Activated CD8-positive, alpha-beta T cell treated with anti-CD3 and anti-CD28 coated beads for 36 hours (primary cell): ENCODE measurements at places on chromosomes 7 and 10. TPM values are rescaled to one million over a fixed set of nuclear protein-coding genes. Genes with fewer than 3 reads are reported as not detected.
A peak's percentile ranks its signal among the peaks of the same experiment; 100 is the strongest.

- no peak for DNase-seq
- no peak overlapping the region for H3K27ac ChIP-seq
- H3K36me3 ChIP-seq = no peaks in the 10 kb centered on the region
- H3K4me3 ChIP-seq = no peak overlapping the region
- H3K27me3 ChIP-seq = no peaks in the 10 kb centered on the region
Observed at GRCh38 chr7:146956321-146956720, 839.7 kb downstream of the CNTNAP2 start.

GRCh38 chr7:82173400-82174021 lies 270.1 kb downstream of the CACNA2D1 start:
- DNase-seq = no peak
- no peaks in the 10 kb centered on the region for H3K4me1 ChIP-seq
- no peaks in the 10 kb centered on the region for H3K36me3 ChIP-seq

GRCh38 chr7:98168181-98168903 lies 42.9 kb upstream of the BHLHA15 start:
- H3K27me3 ChIP-seq = no peaks in the 10 kb centered on the region
- H3K4me3 ChIP-seq = no peak overlapping the region
- peaks cover 1% of the 10 kb centered on the region for H3K36me3 ChIP-seq
- peaks cover 3% of the 10 kb centered on the region for H3K4me1 ChIP-seq

DNA sequence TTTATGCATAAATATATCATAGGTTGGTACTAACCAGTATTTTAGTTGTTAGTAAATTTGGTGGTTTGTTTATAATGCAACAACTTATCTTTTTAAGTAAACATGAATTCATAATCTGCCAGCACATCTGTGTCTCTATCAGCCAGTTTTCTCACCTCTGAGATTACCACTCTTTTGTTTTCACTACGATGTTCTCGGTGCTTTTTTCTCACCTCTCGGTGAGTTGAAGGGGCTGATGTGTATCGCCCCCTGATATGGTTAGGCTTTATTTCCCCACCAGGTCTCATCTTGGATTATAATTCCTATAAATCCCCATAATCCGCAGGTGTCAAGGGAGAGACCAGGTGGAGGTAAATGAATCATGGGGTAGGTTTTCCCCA lies 114.1 kb downstream of the CAMK1D start:
- no peak for DNase-seq
- no peaks in the 10 kb centered on the region for H3K27me3 ChIP-seq
- H3K27ac ChIP-seq = no peak overlapping the region

GRCh38 chr7:147774461-147774860 lies 816.1 kb upstream of the C7orf33 start:
- H3K27me3 ChIP-seq = no peaks in the 10 kb centered on the region
- no peak for DNase-seq
- H3K27ac ChIP-seq = no peak overlapping the region
- no peak overlapping the region for H3K4me3 ChIP-seq
- H3K36me3 ChIP-seq = no peaks in the 10 kb centered on the region

- H3K36me3 ChIP-seq = no peaks in the 10 kb centered on the region
- H3K27ac ChIP-seq = no peak overlapping the region
- H3K4me1 ChIP-seq = no peaks in the 10 kb centered on the region
- H3K4me3 ChIP-seq = no peak overlapping the region
Observed at GRCh38 chr7:18103436-18104218, 76.0 kb upstream of the PRPS1L1 start.

DNA sequence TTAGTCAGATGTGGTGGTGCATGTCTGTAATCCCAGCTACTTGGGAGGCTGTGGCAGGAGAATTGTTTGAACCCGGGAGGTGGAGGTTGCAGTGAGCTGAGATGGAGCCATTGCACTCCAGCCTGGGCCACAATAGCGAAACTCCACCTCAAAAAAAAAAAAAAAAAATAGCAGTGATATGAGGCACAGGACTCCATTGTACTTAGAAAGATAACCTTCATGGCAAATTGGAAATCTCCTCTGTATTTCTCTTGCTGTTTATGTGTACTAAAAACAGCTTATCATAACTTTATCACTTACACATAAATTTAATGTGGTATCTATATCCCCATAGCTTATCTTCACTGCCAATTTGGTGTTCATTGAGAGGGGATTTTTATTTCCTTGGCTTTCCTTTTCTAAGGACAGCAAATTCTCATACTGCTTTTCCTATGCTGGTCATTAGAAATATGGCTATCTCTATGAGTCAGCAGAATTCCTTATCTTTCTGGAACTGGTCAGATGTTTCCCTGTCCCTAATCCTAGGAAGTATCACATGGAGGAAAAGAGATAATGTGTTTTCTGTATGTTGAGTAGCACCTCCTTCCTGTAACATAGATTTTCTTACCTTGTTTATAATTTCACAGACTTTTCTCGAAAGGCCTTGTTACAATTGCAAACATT lies 40.6 kb upstream of the ZEB1 start:
- no peak overlapping the region for H3K27ac ChIP-seq
- H3K36me3 ChIP-seq = no peaks in the 10 kb centered on the region
- H3K27me3 ChIP-seq = peaks cover 4% of the 10 kb centered on the region
- no peak overlapping the region for H3K4me3 ChIP-seq
- peaks cover 5% of the 10 kb centered on the region for H3K4me1 ChIP-seq
- DNase-seq = no peak

- no peak for DNase-seq
- no peaks in the 10 kb centered on the region for H3K36me3 ChIP-seq
- no peak overlapping the region for H3K4me3 ChIP-seq
- no peaks in the 10 kb centered on the region for H3K27me3 ChIP-seq
- H3K27ac ChIP-seq = no peak overlapping the region
Observed at GRCh38 chr7:148681821-148682220, 16.9 kb upstream of the CUL1 start.

DNA sequence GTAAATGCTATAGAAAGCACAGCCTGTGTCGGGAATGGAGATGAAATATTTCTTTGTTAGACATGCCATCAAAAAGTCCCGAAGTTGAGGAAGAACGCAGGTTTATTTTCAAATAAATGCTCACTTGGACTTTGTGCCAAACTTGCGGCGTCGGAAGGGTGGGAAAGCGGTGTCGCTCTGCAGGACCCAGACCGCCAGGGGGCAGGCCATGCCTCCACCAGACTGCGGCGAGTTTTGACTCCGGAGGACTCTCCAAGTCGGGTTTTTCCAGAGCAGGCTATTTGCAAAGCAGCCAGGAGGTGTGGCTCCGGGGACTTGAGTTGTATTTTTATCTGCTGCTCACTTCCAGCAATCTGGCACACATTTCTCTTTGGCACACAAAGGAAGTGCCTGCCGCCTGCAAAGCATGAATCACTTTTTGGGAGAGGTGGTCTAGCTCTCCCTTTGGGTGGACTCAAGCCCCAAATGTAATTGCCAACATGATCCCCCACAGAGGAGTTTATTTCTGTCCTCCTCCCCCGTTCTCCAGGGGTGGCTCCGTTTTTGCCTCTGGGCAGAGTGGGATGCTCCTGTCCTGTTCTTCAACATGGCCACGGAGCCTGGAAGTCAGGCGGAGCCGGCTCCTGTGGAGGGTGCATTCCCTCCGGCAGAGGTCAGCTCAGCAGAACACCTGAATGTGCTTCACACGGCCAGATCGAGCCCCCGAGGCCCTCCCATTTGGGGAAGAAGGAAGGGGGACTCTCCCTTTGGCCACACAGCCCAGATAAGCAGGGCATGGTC lies 82.3 kb upstream of the GPR26 start:
- no peaks in the 10 kb centered on the region for H3K36me3 ChIP-seq
- peaks cover 34% of the 10 kb centered on the region for H3K27me3 ChIP-seq
- no peak overlapping the region for H3K27ac ChIP-seq
- DNase-seq = peak; percentile 69

DNA sequence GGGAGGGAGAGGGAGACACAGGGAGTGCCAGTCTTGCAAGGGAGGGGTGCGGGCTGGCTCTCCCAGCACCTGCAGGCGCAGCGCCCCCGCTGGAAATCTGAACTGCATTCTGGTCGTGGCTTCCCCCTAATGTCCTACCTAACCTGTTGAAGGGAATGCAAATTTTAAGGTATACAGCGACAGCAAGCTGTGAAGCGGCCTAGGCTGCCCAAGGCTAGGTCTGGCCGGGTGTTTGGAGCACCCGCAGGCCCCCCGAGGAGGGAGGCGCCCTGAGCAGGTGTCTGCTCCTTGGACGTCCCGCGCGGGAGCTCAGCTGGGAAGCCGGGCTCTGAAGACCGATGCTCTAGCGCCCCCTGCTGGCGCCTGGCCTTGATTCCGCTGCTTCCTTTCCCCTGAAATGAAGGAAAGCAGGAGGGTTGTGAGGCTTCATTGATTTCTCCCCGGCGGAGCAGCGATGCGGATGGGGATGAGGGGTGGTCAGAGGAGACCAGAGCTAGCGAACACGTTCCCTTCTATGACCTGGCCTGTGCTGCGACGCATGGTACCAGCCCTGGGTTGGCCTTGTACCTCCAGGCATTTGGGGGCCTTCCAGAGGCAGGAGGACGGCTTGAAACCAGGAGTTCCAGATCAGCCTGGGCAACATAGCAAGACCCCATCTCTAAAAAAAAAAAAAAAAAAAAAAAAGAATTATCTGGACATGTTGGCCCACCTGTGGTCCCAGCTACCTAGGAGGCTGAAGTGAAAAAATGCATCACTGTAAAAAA lies 601.3 kb downstream of the GALNT17 start:
- DNase-seq = peak; percentile 77
- no peaks in the 10 kb centered on the region for H3K36me3 ChIP-seq
- H3K27me3 ChIP-seq = peaks cover 6% of the 10 kb centered on the region
- no peak overlapping the region for H3K4me3 ChIP-seq
- H3K27ac ChIP-seq = no peak overlapping the region

DNA sequence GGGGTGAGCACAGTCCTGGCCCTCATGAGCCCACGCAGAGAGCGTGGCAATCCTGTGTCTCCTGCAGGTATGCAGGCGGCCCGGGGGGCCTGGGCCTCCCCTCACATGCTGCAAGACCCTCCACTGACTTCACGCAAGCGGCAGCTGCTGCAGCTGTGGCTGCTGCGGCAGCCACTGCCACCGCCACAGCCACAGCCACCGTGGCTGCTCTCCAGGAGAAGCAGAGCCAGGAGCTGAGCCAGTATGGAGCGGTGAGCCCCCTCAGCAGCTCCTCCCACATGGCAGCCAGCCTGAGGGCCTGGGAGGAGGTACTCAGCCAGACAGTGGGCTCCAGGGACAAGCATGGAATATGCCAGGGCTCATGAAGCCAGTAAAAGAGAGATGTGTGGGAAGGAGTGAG lies 8.7 kb downstream of the ZMIZ2 start:
- no peak overlapping the region for H3K27ac ChIP-seq
- H3K27me3 ChIP-seq = no peaks in the 10 kb centered on the region
- peaks cover 27% of the 10 kb centered on the region for H3K36me3 ChIP-seq
- no peak for DNase-seq
- peaks cover 18% of the 10 kb centered on the region for H3K4me1 ChIP-seq

GRCh38 chr7:124655990-124656389 lies 109.6 kb downstream of the GPR37 start:
- no peaks in the 10 kb centered on the region for H3K4me1 ChIP-seq
- no peaks in the 10 kb centered on the region for H3K27me3 ChIP-seq
- no peak for DNase-seq
- H3K36me3 ChIP-seq = no peaks in the 10 kb centered on the region
- H3K27ac ChIP-seq = no peak overlapping the region

- H3K4me1 ChIP-seq = no peaks in the 10 kb centered on the region
- H3K27ac ChIP-seq = no peak overlapping the region
- H3K4me3 ChIP-seq = no peak overlapping the region
- peaks cover 4% of the 10 kb centered on the region for H3K27me3 ChIP-seq
- H3K36me3 ChIP-seq = no peaks in the 10 kb centered on the region
Observed at GRCh38 chr10:60271319-60272040, 118.2 kb downstream of the ANK3 start.

GRCh38 chr10:24533981-24534380 lies 189.7 kb downstream of the ARHGAP21 start:
- no peak for DNase-seq
- no peaks in the 10 kb centered on the region for H3K4me1 ChIP-seq
- no peak overlapping the region for H3K27ac ChIP-seq
- H3K4me3 ChIP-seq = no peak overlapping the region
- no peaks in the 10 kb centered on the region for H3K36me3 ChIP-seq

- DNase-seq = no peak
- peaks cover 5% of the 10 kb centered on the region for H3K4me1 ChIP-seq
- no peaks in the 10 kb centered on the region for H3K27me3 ChIP-seq
- no peak overlapping the region for H3K4me3 ChIP-seq
Observed at GRCh38 chr7:116911801-116912200, 41.5 kb upstream of the ST7 start.

DNA sequence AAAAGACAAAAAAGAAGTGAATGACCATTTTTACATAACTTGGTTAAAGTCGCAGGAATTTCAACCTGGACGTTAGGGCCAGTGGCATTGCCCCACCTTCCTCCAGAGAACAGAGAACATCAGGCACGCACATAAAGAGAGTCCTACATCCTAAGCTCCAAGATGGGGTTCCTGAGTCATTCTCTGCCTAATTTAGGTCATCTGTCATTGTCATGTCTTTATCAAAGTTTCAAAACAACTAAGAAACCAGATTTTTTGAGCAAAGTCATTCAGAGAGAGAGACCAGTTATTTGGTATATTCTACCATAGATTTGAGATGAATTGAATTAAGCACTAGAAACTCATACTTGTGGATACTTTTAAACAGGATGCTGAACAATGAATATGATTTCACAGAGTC lies 241.7 kb downstream of the CALN1 start:
- H3K27ac ChIP-seq = no peak overlapping the region
- no peaks in the 10 kb centered on the region for H3K36me3 ChIP-seq
- DNase-seq = no peak

DNA sequence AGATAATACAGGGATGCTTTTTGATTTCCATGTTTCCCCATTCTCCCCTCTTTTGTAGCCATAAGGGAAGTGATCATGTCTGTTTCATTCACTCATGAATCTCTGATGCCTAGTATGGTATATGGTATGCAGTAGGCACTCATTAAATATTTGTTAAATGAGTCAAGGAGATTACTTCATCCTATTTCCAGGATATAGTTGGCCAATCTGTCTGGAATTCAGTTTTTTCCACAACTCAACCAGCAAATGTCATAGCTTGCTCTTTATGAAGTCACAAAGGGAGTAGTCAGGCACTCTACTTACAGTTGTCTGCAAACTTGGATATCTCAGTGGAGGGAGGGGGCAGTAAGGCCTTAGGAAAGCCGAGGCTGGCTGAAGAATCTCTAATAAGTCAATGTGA lies 853.6 kb downstream of the LRMDA start:
- no peak overlapping the region for H3K27ac ChIP-seq
- no peak overlapping the region for H3K4me3 ChIP-seq
- no peaks in the 10 kb centered on the region for H3K36me3 ChIP-seq
- no peak for DNase-seq
- H3K27me3 ChIP-seq = no peaks in the 10 kb centered on the region

Gene PLEKHS1
- total RNA-seq = not detected

Gene GJD4
- not detected for total RNA-seq

Gene AASS
- 0.68 TPM for total RNA-seq

Gene EPHB6
- total RNA-seq = 5.5 TPM

Gene MARVELD1
- 2.3 TPM for total RNA-seq

Gene LIPM
- total RNA-seq = not detected

Gene ERLIN1
- total RNA-seq = 16.6 TPM

Gene CTAGE6
- 1.7 TPM for total RNA-seq

Gene TMEM140
- 7.6 TPM for total RNA-seq

Gene ADCK2
- 21.5 TPM for total RNA-seq
